Femur (tissue), 1 donor: ENCODE measurements at places on chromosomes 11 and 22.

- DNase-seq = no peak
These were observed 7.0 kb upstream of the POLA2 start for GRCh38 chr11:65254724-65255123.

GRCh38 chr11:35141071-35141470 is 2.1 kb downstream of the CD44 start:
- no peak for DNase-seq

GRCh38 chr11:2559527-2560311 is 114.9 kb downstream of the KCNQ1 start:
- peak; percentile 24 for DNase-seq

GRCh38 chr11:47918882-47919495 is 61.4 kb upstream of the PTPRJ start:
- DNase-seq = no peak

DNA sequence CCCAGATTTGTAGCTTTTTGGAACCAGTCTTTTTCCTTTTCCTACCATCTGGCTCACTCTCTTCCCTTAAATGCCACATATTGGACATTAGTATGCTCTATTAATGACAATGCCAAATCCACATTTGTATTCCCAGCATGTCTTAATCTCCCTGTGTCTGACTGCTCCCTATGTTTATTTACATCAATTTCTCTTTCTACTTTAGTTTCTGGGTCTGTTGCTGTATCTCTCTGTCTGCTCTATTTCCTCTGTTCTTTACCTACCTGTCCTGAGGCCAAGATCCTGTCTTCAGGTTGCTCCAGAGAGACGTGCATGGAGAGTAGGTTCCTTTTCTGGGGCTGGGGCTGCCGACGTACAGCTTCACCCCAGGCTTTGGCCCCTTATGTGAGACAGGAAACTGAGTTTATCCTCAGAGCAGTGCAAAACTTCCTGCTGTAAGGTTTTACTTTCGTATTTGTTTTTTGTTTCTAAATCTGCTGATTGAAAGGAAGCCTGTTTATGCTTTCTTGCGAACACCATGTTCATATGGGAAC is 25.6 kb downstream of the OR2AG2 start:
- no peak for DNase-seq

- no peak for DNase-seq
These were observed 620 bp downstream of the SMPD1 start for GRCh38 chr11:6390718-6391469.

DNA sequence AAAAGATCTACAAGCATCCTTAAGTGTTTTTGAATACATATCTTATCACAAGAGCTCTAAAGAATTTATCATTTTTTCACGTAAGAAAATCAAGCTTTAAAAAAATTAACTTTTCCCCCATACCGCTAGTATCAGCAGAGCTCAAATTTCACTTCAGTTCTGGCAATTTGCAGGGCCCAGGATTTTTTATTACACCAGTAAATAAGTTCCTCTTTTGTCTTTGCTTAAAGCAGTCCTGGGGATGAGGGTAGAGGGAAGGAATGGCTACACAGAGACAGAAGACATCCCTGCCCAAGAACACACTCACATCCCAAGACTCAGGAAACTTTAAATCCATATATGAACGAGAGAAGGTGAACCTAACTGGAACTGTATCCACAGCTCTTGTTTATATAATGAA is 22.6 kb upstream of the SORL1 start:
- DNase-seq = no peak

DNA sequence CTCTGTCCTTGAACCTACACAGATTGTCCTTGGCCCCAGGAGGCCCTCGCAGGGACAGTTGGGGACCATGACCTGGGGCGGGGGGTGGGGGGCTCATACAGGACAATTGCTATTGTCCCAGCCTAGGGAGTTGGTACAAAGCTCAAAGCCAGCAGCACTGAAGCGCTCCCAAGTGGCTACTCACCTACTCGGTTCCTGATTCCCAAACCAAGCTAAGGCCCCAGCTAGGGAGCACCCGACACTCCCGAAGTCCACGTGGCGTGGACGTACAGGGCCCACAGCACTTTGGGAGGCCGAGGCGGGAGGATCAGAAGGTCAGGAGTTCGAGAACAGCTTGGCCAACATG is 80.6 kb downstream of the CELSR1 start:
- DNase-seq = no peak

DNA sequence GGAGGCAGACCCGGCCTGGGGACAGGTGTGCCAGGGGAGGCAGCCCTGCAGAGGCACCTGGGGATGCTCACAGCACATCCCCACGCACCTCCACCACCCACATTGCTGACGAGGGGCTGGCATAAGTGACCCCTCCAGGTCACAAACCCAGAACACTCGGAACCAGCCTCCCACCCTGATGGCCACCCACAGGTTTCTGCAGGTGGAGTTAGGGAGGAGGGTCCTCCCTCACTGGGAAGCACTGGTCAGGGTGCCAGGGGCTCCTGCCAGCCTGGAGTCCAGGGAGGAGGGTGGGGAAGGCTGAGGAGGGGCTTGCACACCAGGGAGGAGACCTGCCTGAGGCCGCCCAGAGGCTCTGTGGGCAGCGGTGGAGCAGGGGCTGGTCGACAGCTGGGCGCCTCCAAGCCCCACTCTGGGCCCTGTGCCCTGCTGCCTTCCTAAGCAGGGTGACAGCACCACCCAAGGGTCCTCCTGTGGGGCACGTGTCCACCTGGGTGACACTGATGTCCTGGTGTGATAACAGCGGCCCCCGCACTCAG is 51.0 kb upstream of the CARS1 start:
- DNase-seq = peak; percentile 16

GRCh38 chr11:17460406-17460805 is 16.2 kb downstream of the ABCC8 start:
- DNase-seq = no peak

DNA sequence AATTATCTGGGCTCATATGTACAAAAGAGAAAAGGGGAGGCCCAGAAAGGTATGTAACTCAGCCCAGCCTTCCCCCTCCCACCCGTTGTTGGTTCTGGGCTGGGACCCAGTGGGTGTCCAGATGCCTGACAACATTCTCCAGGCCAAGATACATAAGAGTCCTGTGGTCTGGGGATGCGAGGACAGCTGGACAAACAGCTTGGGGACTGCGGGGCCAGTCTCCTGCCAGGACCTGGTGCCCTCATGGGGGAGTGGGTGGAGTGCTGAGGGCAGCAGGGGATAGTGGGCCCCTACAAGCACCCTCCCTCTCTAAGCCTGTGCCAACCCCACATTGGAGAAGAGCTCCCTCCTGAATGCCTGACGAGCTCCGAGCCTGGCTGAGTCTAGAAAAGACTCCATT is 3.5 kb upstream of the SLC22A6 start:
- no peak for DNase-seq

GRCh38 chr22:47629791-47630655 is 867.6 kb downstream of the TBC1D22A start:
- DNase-seq = peak; percentile 5

GRCh38 chr22:30167296-30167695 is 79.3 kb downstream of the LIF start:
- no peak for DNase-seq

DNA sequence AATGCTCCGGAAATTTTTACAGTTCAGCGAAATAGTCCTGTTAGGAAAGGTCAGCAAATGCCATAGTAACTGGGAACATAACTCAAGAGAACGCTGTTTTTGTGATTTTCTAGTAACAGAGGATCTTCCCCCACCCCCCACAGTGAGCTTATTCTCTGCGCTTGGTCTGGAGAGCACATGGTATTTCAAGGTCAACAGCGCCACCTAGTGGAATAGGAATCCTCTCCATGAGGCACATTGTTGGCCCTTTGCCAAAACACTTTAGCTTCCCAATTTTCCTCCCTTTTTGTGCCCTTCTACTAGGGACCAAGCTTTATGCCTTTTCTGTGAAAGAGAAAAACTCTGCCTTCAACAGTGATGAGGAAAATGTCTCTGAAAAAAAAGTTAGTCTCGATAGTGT is 13.2 kb upstream of the OR4C12 start:
- DNase-seq = no peak

- DNase-seq = no peak
These were observed 73.6 kb upstream of the TTLL12 start for GRCh38 chr22:43260331-43261231.

GRCh38 chr11:46942172-46942571 is 5.6 kb downstream of the CSTPP1 start:
- DNase-seq = no peak
